ENCODE measurements at places on chromosomes 2 and 18.

GRCh38 chr2:238947920-238948710 lies 100.2 kb downstream of the TWIST2 start:
- no peak for DNase-seq

- no peak for DNase-seq
These were observed 26.1 kb upstream of the C1D start for GRCh38 chr2:68088940-68089339.

DNA sequence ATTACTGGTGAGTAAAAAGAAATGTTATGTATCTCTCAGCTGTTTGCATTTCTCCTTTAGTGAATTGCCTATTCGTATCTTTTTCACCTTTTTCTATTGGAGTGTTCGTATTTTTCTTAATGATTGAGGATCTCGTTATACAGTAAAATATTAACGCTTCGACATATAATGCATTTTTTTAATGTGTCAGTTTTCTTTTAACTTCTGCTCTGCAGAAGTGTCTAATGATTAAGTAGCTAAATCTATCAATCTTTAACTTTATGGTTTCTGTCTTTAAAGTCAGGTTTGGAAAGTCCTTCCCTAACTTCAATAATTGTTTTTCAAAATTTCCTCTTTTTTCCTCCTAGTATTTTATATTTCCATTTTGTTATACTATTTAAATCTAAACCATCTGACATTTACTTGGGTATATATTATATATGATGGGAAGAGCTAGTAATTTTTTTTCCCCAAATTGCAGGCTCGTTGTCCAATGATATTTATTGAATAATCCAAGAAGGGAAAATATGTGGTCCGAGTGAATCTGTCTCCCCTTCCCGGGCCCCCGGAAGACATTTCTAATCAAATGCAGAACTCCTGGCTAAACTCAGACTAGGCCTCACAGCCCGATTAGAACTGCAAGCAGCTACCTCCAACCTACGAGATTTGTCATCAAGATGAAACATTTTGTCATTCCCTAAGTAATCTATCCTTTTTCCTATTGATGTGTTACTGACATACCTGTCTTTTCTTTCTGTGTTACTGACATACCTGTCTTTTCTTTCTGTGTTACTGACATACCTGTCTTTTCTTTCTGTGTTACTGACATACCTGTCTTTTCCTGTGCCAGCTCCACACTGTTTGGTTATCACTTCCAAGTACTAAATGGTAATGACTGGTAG lies 17.2 kb downstream of the PCBP1 start:
- no peak for DNase-seq

DNA sequence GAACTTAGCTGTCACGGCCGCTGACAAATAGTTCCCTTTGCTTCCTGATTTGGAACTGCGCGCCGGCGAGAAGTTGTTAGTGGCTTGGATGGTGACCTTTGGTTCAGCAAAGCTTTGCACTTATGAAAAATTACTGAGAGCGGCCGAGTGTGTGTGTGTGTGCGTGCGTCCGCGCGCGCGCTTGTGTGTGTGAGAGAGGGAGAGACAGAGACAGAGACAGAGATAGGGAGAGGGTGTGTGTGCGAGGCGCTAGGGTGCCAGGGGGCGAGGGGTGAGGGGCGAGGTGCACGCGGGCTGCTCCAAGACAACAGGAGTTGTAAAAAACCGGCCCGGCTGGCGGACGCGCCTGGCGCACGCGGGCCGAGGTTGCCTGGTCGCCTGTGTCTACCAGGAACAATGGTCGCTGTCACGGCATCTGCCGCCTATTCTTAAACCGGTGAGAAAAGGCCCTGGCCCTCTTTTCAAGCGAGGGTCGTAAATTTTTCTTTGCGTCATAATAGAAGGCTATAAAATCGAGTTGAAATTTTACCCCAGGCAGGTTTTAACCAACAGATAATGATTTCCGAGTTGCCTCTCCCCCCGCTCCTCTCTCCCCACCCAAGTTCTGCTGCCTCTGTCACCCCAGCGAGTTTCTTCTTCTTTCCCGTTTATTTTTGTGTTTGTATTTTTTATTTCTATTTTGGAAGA lies 535 bp downstream of the HOXD3 start:
- no peak for DNase-seq

- no peak for DNase-seq
These were observed 27.3 kb downstream of the LPIN2 start for GRCh38 chr18:2985628-2986027.

- no peak for DNase-seq
These were observed 198.2 kb downstream of the PRKCE start for GRCh38 chr2:45849491-45850283.

DNA sequence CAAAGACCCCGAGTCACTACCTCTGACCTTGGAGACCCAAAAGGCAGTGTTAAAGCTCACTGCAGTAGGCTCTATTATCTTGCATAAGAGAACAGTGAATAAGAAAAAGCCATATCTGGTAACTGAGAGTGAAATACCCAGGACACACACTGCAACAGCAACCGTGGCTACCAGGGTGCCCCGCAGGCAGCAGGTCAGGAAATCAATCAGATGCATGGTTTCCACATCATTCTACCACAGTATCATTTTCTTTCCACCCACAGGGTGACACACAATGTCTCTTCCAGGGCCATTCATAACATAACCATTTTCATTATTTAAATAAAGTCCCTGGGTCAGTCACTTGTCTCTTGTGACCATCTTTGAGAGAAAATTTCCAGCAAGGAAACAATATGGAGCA lies 131.3 kb downstream of the CCBE1 start:
- no peak for DNase-seq

DNA sequence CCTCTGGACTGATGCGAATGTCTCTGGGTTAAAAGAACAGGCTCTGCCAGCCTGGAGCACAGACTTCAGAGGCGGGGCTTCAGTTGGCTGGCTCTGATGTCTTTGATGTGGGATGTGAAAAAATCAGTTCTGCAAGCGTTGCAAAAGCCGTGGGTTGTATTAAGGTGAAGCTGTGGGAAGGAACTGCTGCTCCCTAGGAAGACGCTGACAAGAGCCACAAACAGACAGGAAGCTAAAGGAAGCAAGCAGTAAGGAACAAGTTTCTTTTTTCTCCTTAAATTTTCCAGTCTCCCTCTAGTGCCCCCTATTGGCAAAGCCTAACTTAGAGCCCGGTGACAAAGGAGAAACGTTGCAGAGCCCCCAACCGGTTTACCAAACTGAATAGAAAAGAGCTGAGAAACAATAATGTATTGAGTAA lies 239.0 kb downstream of the CCDC178 start:
- DNase-seq = no peak

GRCh38 chr2:140013545-140014203 lies 1233.5 kb upstream of the NXPH2 start:
- DNase-seq = no peak

DNA sequence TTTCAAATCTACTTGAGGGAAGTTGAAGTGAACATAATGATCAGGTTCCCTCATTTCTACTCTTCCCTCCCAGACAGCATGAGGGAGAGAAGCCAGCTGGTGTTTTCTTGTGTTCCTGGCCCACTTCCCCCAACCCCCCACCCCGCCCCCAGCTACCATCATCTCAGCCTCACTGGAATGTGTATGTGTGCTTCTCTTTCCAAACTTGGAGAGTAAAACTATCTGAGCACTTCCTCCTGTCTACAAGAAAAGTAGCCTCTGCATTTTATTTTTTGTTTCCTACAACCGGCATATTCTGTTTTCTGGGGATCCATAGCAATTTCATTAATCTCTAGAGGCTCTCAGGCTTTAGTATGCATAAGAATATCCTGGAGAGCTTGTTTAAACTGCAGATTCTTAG lies 53.6 kb upstream of the GRHL1 start:
- DNase-seq = no peak

- DNase-seq = no peak
These were observed 271.5 kb upstream of the EPAS1 start for GRCh38 chr2:46025676-46026075.

DNA sequence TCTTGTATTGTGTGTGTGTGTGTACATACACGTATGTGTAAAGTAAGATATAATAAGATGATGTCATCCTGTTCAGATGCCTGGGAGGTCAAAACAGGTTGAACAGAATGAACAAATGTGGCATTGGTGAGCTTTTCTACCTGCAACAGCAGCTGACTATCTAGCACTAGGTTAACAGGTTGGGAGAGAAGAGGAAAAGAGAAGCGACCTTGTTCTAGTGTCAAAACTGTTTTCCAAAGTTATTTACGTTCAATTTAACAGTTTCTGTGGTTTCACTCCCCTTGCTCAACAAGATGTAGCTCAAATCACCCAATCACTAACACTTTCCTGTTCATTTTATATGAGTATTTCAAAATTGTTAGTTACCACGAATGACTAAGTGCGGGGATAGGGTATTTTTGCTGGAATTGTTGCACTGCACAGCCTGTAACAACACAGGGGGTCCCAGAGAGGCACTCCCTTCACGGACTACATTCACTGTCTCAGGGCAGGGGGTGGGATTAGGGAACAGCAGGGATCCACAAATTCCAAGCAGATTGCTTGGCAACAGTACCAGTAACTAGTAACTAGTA lies 67.5 kb upstream of the DTNB start:
- DNase-seq = no peak

- DNase-seq = no peak
These were observed 149.0 kb downstream of the MIB1 start for GRCh38 chr18:21889570-21889969.

DNA sequence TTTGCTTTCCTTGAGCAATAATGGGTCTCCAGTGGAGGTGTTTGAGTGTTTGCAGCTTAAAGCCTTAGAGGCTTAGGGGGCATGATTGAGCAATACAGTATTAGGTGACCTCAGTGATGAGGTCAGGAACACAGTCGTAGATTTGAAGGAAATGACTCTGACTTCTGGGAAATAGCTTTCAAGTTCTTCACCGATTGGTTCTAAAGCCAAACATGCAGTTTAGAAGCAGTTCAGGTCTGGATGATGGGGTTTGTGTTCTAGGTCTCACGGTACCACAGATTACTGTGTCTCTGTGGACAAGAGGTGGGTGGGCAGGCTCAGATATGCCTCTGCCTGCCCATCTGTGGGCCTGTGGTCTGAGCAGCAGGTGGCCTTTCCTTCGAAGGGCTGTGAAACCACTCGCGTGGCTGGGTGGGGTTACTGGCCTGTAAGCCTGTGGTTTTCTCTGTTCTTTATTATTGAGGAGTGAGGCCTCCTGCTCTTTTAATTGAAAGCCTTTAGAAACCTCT lies 7.8 kb downstream of the MTHFD2 start:
- no peak for DNase-seq

DNA sequence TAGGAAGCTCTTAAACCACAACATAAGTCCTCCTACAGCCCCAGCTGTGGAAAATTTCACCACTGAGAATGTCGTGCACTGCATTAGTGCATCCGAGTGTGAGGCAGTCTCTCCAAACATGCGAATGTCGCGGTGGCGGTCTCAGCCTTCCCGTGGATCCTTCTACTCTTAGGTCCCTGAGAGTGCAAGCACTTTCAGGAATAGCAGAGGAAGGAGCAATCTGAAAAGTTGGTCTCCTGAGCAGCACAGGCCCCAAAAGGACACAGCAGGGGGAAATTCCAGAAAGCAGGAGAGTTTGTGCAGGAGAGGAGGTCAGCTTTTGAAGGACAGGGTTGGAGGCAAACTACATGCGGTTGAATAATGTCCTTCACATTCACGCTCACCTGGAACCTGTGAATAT lies 440.5 kb upstream of the SMIM21 start:
- DNase-seq = no peak

GRCh38 chr2:211033765-211034164 lies 477.4 kb downstream of the CPS1 start:
- no peak for DNase-seq

DNA sequence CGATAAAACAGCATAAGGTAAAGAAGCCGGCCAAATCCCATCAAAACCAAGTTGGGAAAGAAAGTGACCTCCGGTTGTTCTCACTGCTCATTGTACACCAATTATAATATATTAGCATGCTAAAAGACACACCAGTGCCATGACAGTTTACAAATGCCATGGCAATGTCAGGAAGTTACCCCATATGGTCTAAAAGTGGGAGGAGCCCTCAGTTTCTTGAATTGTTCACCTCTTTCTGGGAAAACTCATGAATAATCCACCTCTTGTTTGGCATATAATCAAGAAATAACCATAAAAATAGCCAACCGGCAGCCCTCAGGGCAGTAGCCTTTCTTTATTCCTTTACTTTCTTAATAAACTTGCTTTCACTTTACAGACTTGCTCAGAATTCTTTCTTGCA lies 544.9 kb upstream of the SETBP1 start:
- no peak for DNase-seq

DNA sequence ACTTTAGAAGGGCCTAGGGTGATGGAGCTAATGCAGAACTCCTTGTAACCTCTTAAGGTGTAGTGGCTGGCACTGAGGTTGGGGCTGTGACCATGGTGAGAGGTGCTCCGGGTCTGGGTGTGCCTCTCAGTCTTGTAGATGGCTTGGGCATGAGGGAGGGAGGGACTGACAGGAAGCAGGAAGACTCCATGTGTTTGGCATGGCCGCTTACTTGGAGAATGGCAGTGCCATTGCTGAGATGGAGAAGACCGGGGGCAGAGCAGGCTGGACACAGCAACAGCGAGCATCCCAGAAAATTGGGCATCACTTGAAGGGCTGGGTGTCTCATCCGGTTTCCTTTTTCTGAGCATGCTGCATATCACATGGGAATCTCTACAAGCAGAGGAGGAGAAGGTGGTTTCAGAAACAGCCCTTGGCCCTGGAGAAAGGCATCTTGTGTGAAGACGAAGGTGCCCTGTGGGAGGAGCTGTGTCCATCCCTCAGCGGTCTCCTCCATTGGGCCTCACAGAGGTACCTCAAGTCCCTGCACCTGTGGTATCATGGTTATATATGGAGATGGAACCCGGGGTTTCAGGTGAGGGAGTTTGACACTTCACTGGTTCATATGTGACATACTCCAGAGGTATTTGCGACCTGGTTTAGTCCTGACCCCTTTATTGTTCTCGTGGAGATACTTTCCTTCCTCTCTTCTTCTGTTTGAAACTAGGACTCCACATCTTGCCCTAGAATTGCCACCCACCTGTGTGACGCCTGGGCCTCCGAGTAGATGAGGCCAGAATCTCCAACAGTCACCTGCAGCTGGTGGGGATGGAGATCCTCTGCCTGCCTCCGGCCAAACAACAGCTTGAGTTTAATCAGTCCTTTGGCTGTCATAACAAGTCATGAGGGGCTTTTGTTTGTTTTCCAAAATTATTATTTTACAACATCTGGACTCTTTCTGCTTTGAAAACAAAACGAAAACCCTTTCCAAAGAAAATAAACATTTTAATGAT lies 45.6 kb downstream of the INPP4A start:
- no peak for DNase-seq

GRCh38 chr2:215793747-215794595 lies 219.4 kb downstream of the MREG start:
- DNase-seq = no peak

GRCh38 chr18:55588870-55589595 lies 1.0 kb upstream of the TCF4 start:
- DNase-seq = no peak

- no peak for DNase-seq
These were observed 55.2 kb upstream of the CXCR4 start for GRCh38 chr2:136173126-136173525.

- DNase-seq = no peak
These were observed 945 bp upstream of the ASXL2 start for GRCh38 chr2:25879133-25879730.

Data from cortex of kidney (tissue), 1 donor.